ENCODE measurements at places on chromosomes 6 and 20. TPM values are rescaled to one million over a fixed set of nuclear protein-coding genes. Genes with fewer than 3 reads are reported as not detected.

Gene TTK
- 36.0 TPM for total RNA-seq

Gene HDGFL1
- not detected for total RNA-seq

Gene OSTM1
- total RNA-seq = 10.4 TPM

Gene HCRTR2
- total RNA-seq = not detected

Gene GGTLC1
- not detected for total RNA-seq
